ENCODE measurements at places on chromosomes 11 and 22. TPM values are rescaled to one million over a fixed set of nuclear protein-coding genes. Genes with fewer than 3 reads are reported as not detected.

DNA sequence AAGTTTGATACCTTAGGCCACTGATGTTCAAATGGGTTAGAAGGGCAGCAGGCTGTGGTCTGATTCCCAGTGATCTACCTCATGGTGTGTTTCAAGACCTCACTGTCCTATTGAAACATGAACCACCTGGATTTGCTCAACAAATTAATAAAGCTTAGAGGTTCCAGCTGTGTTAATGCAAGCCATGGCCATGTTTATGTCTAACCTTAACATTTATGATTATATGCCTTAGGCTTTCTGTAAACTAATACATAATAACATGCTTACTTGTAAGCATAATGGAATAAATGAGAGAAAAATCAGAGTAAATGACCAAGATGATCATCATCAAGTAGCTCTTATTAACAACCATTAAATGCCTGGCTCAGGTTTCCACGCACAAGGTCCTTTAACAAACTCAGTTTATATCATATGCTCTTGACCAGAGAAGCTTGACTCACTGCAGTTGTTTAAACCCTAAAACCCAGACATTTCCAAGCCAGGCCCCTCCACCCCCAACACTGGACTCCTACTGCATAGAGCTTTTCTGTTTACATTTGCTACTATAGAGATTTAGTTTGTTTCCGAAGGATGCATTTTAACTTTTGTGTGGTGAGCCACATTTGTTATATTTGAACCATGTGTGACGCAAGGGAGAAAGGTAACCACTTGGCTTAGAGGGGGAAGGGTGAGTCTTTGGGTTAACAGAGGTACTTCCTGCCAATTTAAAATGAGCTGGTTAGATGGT lies 43.7 kb downstream of the KREMEN1 start:
- no peaks in the 10 kb centered on the region for H3K36me3 ChIP-seq
- no peaks in the 10 kb centered on the region for H3K27me3 ChIP-seq
- H3K4me1 ChIP-seq = peaks cover 22% of the 10 kb centered on the region
- DNase-seq = peak; percentile 84
- peak overlapping the region; percentile 95 for H3K27ac ChIP-seq

- peak overlapping the region; percentile 54 for H3K27ac ChIP-seq
- no peak for DNase-seq
- H3K4me3 ChIP-seq = peak overlapping the region; percentile 95
- H3K36me3 ChIP-seq = peaks cover 5% of the 10 kb centered on the region
- no peaks in the 10 kb centered on the region for H3K27me3 ChIP-seq
- peaks cover 20% of the 10 kb centered on the region for H3K4me1 ChIP-seq
Observed at GRCh38 chr11:64226507-64227051, 505 bp downstream of the NUDT22 start.

DNA sequence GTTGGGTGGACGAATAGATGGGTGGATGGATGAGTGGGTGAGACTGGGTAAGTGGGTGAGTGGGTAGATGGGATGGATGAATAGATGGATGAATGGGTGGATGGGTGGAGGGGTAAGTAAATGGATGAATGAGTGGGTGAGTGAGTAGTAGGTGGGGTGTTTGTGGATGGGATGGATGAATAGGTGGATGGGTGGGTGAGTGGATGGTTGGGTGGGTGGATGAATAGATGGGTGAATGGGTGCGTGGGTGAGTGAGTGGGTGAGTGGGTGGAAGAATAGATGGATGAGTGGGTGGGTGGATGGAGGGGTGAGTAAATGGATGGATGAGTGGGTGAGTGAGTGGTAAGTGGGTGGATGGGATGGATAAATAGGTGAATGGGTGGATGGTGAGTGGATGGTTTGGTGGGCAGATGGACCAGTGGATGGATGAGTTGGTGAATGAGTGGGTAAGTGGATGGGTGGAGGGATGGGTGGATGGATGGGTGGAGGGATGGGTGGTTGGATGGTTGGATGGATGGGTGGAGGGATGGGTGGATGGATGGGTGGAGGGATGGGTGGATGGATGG lies 12.6 kb downstream of the IGF2 start:
- DNase-seq = no peak
- H3K27me3 ChIP-seq = peaks cover 2% of the 10 kb centered on the region
- H3K4me1 ChIP-seq = peaks cover 8% of the 10 kb centered on the region
- no peak overlapping the region for H3K27ac ChIP-seq

GRCh38 chr11:7690648-7691047 lies 15.6 kb downstream of the OVCH2 start:
- H3K4me3 ChIP-seq = no peak overlapping the region
- DNase-seq = no peak
- no peak overlapping the region for H3K27ac ChIP-seq
- 0 out of 2 replicates have a peak, but pooled peaks cover 2% of the 10 kb centered on the region for H3K4me1 ChIP-seq

GRCh38 chr11:111334532-111335502 lies 36.5 kb downstream of the POU2AF3 start:
- H3K36me3 ChIP-seq = no peaks in the 10 kb centered on the region
- no peak overlapping the region for H3K27ac ChIP-seq
- H3K4me3 ChIP-seq = no peak overlapping the region
- peaks cover 15% of the 10 kb centered on the region for H3K27me3 ChIP-seq
- DNase-seq = no peak

DNA sequence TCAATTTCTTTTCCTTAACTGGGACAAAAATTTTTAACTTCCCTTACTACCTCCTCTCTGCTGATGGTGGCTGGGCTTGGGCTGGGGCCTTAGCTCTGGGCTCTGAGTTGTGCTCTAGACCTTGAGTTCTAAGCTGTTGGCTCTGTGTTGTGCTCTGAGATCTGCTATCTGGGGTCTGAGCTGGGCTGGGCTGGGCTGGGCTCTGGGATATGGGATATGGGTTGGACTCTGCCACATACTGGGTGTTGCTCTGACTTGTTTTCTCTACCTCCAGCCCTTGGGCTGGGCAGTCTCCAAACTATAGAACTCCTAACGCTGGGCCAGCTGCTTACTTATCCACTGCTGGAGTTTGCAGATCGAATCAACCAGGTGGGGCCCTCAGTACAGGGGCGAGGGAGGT lies 41.9 kb downstream of the DNHD1 start:
- no peak overlapping the region for H3K4me3 ChIP-seq
- H3K27me3 ChIP-seq = no peaks in the 10 kb centered on the region

- H3K4me3 ChIP-seq = peak overlapping the region; percentile 98
- H3K27me3 ChIP-seq = no peaks in the 10 kb centered on the region
- H3K27ac ChIP-seq = peak overlapping the region; percentile 100
- peak; percentile 81 for DNase-seq
Observed at GRCh38 chr11:65899356-65900124, 648 bp downstream of the FOSL1 start.

GRCh38 chr11:95088946-95089619 lies 563 bp upstream of the ENDOD1 start:
- no peaks in the 10 kb centered on the region for H3K36me3 ChIP-seq
- H3K4me1 ChIP-seq = peaks cover 6% of the 10 kb centered on the region
- peak overlapping the region; percentile 70 for H3K27ac ChIP-seq
- peak overlapping the region; percentile 97 for H3K4me3 ChIP-seq

DNA sequence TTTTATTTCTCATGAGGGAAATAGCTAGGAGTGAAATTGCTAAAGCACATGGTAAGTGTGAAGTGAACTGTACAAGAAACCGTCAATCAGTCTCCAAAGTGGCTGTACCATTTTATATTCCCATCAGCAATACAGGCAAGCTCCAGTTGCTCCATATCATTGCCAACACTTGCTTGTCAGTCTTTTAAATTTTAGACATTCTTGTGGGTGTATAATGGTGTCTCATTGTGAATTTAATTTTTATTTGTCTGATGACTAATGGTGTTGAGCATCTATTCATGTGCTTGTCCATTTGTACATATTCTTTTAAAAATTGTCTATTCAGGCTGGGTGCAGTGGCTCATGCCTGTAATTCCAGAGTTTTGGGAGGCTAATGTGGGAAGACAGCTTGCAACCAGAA lies 34.1 kb upstream of the SMCO4 start:
- no peak overlapping the region for H3K4me3 ChIP-seq
- H3K27me3 ChIP-seq = no peaks in the 10 kb centered on the region
- peak; percentile 36 for DNase-seq
- no peaks in the 10 kb centered on the region for H3K36me3 ChIP-seq
- H3K27ac ChIP-seq = no peak overlapping the region

DNA sequence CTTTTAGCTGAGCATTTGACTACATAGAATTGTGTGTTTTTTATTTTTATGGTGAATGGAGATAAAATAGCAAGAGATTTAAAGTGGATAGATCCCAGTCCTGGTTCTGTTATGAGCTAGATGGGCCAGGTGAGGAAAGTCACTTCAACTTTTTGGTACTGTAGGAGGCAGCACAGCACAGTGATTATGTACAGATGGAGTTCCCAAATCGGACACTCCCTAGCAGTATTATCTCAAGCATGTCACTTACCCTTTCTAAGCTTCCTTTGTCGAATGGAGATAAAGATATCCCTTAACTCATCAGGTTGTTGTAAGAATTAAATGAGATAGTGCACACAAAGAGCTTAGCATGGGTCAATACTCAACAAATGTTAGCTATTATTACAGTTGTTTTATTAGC lies 5.3 kb downstream of the EXPH5 start:
- H3K4me3 ChIP-seq = no peak overlapping the region
- H3K4me1 ChIP-seq = no peaks in the 10 kb centered on the region
- H3K36me3 ChIP-seq = no peaks in the 10 kb centered on the region
- H3K27me3 ChIP-seq = peaks cover 11% of the 10 kb centered on the region
- no peak for DNase-seq

DNA sequence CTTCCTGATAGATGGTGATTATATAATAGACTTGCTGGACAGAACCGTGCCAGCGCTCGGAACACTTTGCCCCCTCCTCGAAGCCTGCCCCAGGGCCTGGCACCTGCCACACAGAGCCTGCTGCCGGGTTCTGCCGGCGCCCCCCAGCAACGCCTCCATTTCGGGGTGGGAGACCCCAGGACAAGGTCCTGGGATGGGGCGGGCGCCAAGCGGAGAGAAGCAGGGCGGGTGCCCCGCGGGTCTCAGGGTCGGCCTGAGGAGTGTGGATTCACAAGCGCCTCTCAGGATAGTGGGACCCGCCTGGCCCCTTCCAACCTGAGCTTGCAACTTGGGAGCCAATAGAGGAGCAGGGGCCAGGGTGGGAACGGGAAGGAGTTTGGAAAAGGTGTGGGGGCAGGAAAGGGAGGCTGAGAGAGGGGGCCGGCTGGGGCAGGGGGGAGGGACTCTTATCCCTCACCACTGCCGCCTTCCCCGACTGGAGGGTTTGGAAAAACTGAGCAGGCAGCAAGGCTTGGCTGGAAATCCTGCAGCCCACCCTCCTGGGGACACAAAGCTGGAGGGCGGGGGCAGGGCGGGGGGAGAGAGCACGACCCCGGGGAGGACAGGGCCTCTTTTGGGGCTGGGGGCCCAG lies 3.3 kb upstream of the BCL9L start:
- DNase-seq = peak; percentile 41
- no peaks in the 10 kb centered on the region for H3K27me3 ChIP-seq

GRCh38 chr11:69423611-69424385 lies 57.7 kb upstream of the LINC01488 start:
- H3K4me1 ChIP-seq = peaks cover 14% of the 10 kb centered on the region
- no peaks in the 10 kb centered on the region for H3K36me3 ChIP-seq
- no peak overlapping the region for H3K27ac ChIP-seq
- no peak overlapping the region for H3K4me3 ChIP-seq

GRCh38 chr11:33500861-33501479 lies 199.7 kb downstream of the C11orf91 start:
- no peaks in the 10 kb centered on the region for H3K27me3 ChIP-seq
- no peak overlapping the region for H3K27ac ChIP-seq
- no peak overlapping the region for H3K4me3 ChIP-seq
- H3K4me1 ChIP-seq = no peaks in the 10 kb centered on the region

DNA sequence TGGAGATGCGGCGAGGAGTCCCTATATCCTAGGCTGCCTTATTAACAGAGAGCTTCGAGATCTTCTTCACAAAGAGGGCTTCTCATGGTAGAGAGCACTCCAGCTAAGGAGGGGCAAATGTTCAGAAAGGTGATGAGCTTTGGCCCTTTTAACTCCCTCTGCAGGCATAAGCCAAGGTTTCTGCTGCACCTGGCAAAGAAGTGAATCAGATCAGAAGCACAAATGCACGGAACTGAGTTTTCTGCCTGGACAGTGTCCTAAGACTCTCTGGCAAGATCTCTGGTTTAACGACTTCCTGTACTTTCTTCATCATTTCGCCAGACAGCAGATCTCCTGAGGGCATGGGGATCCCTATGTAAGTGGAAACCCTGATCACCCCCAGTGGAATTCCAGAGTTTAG lies 37.2 kb downstream of the POU2AF3 start:
- H3K36me3 ChIP-seq = no peaks in the 10 kb centered on the region
- H3K4me3 ChIP-seq = no peak overlapping the region
- no peak overlapping the region for H3K27ac ChIP-seq

- H3K4me3 ChIP-seq = no peak overlapping the region
- H3K4me1 ChIP-seq = no peaks in the 10 kb centered on the region
- H3K27me3 ChIP-seq = no peaks in the 10 kb centered on the region
- peak; percentile 44 for DNase-seq
- H3K27ac ChIP-seq = no peak overlapping the region
Observed at GRCh38 chr22:25509374-25509791, 55.1 kb upstream of the GRK3 start.

- H3K4me3 ChIP-seq = no peak overlapping the region
- no peaks in the 10 kb centered on the region for H3K27me3 ChIP-seq
- peak; percentile 63 for DNase-seq
- H3K4me1 ChIP-seq = peaks cover 30% of the 10 kb centered on the region
- H3K27ac ChIP-seq = peak overlapping the region; percentile 6
Observed at GRCh38 chr11:61149624-61150615, 11.3 kb downstream of the VPS37C start.

GRCh38 chr11:91272089-91272488 lies 952.5 kb upstream of the FAT3 start:
- no peak overlapping the region for H3K27ac ChIP-seq
- no peaks in the 10 kb centered on the region for H3K4me1 ChIP-seq
- H3K27me3 ChIP-seq = no peaks in the 10 kb centered on the region
- no peaks in the 10 kb centered on the region for H3K36me3 ChIP-seq
- no peak for DNase-seq
- H3K4me3 ChIP-seq = no peak overlapping the region

Gene GUCY1A2
- total RNA-seq = under 0.01 TPM

Gene MYOD1
- total RNA-seq = not detected

Gene LRRC4C
- under 0.01 TPM for total RNA-seq

Gene SLC22A25
- not detected for total RNA-seq

Gene ST3GAL4
- 12.5 TPM for total RNA-seq

Gene TSGA10IP
- total RNA-seq = not detected

Gene FOLR2
- not detected for total RNA-seq

Gene KRTAP5-11
- not detected for total RNA-seq

Gene AMOTL1
- total RNA-seq = 49.5 TPM

Gene EIF4ENIF1
- total RNA-seq = 16.4 TPM

Measured in IMR-90 (cell line).